ENCODE measurements at places on chromosomes 5 and 9.

GRCh38 chr5:2133080-2133479, 250.4 kb upstream of the IRX4 start:
- no peaks in the 10 kb centered on the region for H3K36me3 ChIP-seq
- DNase-seq = no peak
- no peak overlapping the region for H3K27ac ChIP-seq
- no peaks in the 10 kb centered on the region for H3K4me1 ChIP-seq

GRCh38 chr5:108813673-108814072, 66.0 kb downstream of the FER start:
- H3K4me1 ChIP-seq = no peaks in the 10 kb centered on the region
- no peaks in the 10 kb centered on the region for H3K36me3 ChIP-seq
- H3K4me3 ChIP-seq = no peak overlapping the region
- no peaks in the 10 kb centered on the region for H3K27me3 ChIP-seq
- no peak for DNase-seq
- no peak overlapping the region for H3K27ac ChIP-seq

DNA sequence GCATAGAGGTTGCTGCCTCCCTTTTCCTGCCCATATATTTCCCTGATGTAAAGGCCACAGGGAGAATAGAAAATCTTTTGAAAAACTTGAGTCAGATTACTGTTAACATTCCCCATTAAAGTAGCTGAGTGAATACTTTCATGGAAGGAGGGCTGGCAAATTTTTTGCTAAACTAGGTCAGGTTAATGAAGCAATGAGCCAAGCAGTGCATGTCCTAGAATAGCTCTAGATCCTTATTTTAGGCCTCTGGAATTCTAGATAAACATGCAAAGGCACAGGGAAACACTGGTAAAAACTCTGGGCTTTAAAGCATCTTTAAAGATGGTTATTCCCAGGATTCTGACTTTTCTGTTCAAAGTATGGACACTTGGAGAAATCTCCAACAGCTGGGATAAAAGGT, 27.9 kb downstream of the TTC1 start:
- H3K27ac ChIP-seq = no peak overlapping the region
- no peak for DNase-seq
- H3K4me1 ChIP-seq = no peaks in the 10 kb centered on the region
- no peak overlapping the region for H3K4me3 ChIP-seq
- peaks cover 18% of the 10 kb centered on the region for H3K36me3 ChIP-seq

- H3K27ac ChIP-seq = no peak overlapping the region
- no peak for DNase-seq
- H3K4me3 ChIP-seq = no peak overlapping the region
- no peaks in the 10 kb centered on the region for H3K27me3 ChIP-seq
- no peaks in the 10 kb centered on the region for H3K4me1 ChIP-seq
- no peaks in the 10 kb centered on the region for H3K36me3 ChIP-seq
Observed at GRCh38 chr5:57303985-57304384, 130.1 kb downstream of the GPBP1 start.

GRCh38 chr9:132645306-132645705, 24.5 kb downstream of the DDX31 start:
- DNase-seq = no peak
- peaks cover 87% of the 10 kb centered on the region for H3K36me3 ChIP-seq
- no peak overlapping the region for H3K27ac ChIP-seq
- H3K27me3 ChIP-seq = no peaks in the 10 kb centered on the region

GRCh38 chr9:105065098-105066088, 137.4 kb upstream of the ABCA1 start:
- H3K4me3 ChIP-seq = no peak overlapping the region
- no peak for DNase-seq
- H3K36me3 ChIP-seq = no peaks in the 10 kb centered on the region

GRCh38 chr5:72064801-72065570, 42.3 kb upstream of the MAP1B start:
- no peak overlapping the region for H3K4me3 ChIP-seq

- H3K27ac ChIP-seq = no peak overlapping the region
- no peaks in the 10 kb centered on the region for H3K4me1 ChIP-seq
- no peaks in the 10 kb centered on the region for H3K27me3 ChIP-seq
- no peak overlapping the region for H3K4me3 ChIP-seq
- DNase-seq = no peak
Observed at GRCh38 chr5:97143704-97144103, 1.3 kb upstream of the LIX1 start.

DNA sequence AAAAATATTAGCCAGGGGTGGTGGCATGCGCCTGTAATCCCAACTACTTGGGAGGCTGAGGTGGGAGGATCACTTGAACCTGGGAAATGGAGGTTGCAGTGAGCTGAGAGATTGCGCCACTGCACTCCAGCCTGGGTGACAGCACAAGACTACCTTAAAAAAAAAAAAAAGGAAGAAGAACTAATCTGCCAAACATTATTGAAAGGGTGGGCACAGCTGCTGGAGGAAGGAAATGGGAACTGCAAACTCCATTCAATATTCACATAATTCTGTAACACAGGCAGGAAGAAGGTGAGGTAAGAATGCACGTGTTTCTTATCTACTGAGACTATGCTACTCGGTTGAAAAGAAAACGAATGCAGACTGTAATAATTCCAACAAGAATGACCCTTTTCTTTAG, 121.1 kb upstream of the GNA14 start:
- H3K36me3 ChIP-seq = no peaks in the 10 kb centered on the region
- H3K4me3 ChIP-seq = no peak overlapping the region
- H3K4me1 ChIP-seq = no peaks in the 10 kb centered on the region

DNA sequence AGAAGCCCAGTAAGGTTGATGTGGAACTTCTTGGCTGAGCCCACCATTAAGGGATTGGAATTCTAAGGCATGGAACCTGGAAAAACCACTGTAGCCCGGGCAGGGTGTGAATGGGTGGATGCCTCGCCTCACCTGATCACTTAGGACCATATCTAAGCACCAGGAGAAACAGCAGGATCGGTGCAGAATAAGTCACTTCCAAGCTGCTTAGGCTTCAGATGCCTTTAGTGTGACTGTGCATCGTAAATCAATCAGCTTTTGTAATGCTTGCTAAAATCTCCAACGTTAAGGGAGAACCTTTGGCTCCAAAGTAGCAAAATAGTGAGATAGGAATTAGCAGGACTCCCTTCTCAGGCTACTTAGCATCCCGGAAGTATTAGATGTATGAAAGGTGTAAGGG, 103.9 kb upstream of the MEGF10 start:
- H3K4me3 ChIP-seq = no peak overlapping the region
- no peaks in the 10 kb centered on the region for H3K4me1 ChIP-seq
- no peak overlapping the region for H3K27ac ChIP-seq
